ENCODE measurements at places on chromosomes 2 and 18.

- no peak for DNase-seq
Measured at GRCh38 chr2:85088921-85089320, 44.3 kb upstream of the TCF7L1 start.

- DNase-seq, result no peak
Measured at GRCh38 chr2:226118471-226119429, 680.9 kb downstream of the IRS1 start.

DNA sequence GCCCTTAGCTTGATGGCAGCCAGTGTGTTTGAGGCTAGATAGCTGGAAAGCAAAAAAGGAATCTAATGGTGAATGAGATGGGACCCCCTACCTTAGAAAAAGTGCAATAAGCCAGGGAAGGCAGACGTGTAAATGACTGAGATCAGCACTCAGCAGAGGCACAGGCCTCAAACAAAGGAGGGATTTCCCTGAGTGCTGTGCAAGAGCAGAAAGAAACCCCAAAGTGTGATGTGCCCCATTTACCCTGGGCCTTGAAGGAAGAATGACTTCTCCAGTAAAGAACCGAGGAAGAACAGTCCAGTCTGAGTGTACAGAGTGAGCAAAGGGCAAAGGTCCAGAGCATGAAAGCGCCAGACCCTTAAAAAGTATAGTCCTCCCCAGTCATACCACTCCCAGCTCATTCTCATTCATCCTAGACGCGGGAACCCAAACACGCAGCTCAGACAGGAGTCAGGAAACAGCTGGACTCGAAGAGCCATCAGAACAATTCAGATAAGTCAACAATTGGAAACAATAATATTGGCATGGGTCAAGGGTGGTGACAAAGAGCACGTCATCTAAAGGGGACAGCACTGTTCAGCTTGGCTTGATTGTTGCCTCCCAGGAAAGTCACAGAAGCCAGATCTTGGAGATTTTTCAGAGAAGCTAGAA lies 121.7 kb downstream of the INO80D start:
- DNase-seq, result peak; percentile 57

DNA sequence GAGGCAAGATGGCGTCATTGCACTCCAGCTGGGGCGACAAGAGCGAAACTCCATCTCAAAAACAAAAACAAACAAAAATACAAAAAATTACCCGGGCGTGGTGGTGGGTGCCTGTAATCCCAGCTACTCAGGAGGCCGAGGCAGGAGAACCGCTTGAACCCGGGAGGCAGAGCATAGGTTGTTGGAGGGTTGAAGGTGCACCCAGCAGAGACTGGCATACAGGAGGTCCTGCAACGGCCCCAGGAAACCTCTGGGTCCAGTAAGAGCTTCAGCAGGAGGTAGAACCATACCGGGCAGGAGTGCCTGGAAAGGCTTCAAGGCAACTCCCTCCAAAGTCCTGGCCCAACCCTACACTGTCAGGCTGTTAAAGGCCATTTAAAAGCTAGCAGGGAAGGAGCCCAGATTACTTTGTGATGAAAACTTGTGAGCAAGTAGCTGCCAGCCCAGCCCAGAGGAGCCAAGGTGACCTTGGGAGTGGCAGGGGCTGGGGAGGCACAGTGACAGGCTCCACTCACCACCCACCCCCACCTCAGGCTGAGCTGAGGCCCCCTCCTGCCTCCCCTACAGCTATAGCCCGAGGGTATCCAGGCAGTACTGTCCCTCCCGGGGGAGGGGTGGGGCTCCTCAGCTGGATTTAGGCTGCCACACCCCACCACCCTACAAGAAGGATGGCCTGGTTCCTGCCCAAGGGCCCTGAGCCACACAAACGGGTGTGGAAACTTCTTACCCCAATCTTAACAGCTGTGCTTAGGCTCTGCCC lies 28.1 kb downstream of the TFCP2L1 start:
- no peak for DNase-seq

- DNase-seq, result no peak
Measured at GRCh38 chr2:10286216-10287037, 16.3 kb upstream of the HPCAL1 start.

DNA sequence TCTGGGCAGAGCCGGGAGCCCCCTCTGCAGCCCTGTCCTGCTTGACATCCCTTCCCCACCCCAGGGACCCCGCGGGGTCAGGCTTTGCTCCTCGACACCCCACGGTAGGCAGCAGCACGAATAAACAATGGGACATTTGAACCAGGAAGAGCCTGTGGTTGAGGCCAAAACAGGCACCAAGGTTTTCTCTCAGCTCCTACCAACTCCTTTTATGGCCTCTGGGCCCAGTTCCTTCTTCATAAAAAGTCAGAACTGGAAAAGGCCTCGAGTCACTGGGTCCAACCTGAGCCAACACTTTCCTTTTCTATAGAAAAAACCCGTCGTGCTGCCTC lies 20.6 kb downstream of the TEX44 start:
- no peak for DNase-seq

DNA sequence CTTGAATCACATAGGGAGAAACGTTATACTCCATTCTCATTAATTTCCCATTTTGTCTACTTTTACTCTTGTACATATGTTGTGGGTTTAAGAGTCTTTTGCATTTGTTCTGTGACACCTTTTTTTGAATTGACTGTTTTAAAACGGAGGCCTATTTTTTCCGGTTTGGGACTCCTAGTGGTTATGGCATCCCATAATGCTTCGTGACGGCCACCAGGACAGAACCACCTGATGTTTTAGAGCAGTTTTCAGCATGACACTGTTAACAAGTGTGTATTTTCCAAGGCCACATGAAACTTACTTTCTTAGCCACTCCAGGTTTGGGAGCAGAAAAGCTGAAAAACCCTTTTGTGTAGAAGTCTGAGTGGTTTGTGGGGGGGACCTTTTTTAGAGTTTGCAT lies 8.4 kb downstream of the SOX11 start:
- no peak for DNase-seq

GRCh38 chr2:106537047-106537446 lies 49.9 kb downstream of the CD8B2 start:
- no peak for DNase-seq

- no peak for DNase-seq
Measured at GRCh38 chr2:147375073-147375472, 469.8 kb upstream of the ACVR2A start.

GRCh38 chr2:71906357-71906973 lies 241.2 kb downstream of the CYP26B1 start:
- no peak for DNase-seq

DNA sequence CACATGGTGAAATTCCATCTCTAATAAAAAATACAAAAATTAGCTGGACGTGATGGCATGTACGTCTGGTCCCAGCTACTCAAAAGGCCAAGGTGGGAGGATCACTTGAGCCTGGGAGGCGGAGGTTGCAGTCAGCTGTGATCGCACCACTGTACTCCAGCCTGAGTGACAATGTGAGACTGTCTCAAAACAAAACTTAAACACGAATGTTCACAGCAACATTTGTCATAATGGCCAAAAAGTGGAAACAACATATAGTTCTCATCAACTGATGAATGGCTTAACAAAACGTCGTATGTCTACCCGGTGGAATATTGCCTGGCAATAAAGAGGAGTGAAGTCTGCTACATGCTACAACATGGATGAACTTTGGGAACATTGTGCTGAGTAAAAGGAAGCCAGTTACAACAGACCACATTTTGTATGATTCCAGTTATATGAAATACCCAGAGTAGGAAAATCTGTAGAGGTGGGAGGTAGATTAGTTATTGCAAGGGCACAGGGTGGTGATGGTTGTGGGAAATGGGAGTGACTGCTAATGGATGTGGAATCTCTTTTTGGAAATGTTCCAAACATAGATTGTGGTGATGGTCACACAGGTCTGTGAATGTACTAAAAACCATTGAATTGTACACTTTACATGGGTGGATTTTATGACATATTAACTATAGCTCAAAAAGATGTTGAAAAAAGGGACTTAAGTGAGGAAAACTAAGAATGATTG lies 478.2 kb downstream of the PTPRM start:
- DNase-seq, result no peak

GRCh38 chr18:59733421-59733820 lies 36.2 kb upstream of the CCBE1 start:
- DNase-seq, result no peak

- DNase-seq, result no peak
Measured at GRCh38 chr18:77127769-77128671, 4.6 kb downstream of the MBP start.

- DNase-seq, result no peak
Measured at GRCh38 chr2:188477564-188478103, 186.0 kb downstream of the GULP1 start.

- DNase-seq, result no peak
Measured at GRCh38 chr2:67993329-67993728, 69.5 kb downstream of the C1D start.

DNA sequence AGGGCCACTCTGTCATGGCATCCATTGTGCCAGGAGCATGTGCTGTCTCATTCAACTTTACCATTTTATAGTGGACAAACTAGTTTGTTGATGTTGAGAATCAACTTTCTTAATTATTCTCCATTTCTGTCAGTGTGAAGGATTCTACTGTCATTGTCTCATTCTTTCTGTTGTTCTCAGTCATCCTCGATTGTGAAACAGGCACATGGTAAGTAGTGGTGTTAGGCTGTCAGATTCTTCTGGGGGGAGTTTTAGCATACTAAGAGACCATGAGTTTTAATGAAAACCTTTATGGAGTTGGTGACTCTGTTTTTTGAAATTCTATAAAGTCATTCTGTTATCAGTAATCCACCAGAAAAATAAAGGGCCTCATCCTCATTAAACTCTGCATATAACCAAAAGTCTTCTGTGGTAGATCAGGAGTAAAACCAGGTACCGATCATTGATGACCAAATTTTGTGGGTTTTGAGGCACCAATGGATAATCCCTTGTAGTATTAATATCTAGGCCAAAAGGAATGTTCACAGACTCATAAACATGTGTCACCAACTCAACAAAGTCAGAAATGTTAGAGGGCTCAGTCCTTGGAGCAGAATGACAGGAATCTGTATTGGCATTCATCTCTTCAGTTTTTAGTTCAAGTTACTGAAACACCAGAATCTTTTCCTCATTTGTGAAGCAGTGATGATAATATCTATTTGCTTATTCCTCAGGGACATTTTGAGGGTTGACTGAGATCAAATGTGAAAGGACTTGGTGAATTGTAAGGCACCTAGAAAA lies 73.2 kb downstream of the CERS6 start:
- DNase-seq, result no peak

GRCh38 chr2:148063633-148064032 lies 42.7 kb downstream of the MBD5 start:
- DNase-seq, result no peak

GRCh38 chr2:178761759-178762371 lies 45.4 kb downstream of the TTN start:
- DNase-seq, result peak; percentile 18

DNA sequence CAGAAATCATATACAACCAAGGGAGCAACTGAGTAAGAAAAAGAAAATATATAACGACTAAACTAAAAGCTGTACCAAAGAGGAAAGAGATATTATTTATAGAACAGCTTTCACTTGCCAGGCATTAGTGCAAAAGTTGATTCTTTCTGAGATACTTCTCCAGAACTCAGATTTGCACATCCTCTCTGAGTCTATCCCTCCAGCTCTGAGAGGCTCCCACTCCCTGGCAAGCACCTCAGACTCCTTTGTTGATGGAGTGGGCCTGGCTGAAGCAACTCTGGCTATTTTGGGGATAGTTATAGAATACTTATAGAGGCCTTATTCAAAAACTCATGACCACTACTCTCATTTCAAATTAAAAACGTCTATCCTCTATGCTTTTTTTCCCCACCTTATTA lies 501.6 kb upstream of the TNP1 start:
- DNase-seq, result no peak

DNA sequence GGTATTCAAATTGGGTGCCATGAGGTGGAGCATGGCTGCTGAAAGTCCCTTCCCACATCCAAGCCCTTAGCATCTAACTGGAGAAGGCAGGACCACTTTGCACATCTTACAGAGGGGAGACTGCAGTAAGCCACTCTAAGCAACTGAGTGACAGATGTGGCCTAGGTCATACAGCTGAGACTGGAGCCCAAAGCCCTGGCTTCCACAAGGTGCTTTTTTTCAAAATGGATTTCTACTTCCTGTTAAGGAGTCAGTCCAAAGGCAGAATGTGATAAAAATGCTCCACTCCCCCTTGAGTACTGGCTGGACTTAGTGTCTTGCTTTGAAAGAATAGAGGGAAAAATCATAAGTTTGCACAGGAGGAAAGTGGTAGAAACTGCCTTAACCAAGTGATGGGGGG lies 424.0 kb upstream of the SPRED2 start:
- no peak for DNase-seq

DNA sequence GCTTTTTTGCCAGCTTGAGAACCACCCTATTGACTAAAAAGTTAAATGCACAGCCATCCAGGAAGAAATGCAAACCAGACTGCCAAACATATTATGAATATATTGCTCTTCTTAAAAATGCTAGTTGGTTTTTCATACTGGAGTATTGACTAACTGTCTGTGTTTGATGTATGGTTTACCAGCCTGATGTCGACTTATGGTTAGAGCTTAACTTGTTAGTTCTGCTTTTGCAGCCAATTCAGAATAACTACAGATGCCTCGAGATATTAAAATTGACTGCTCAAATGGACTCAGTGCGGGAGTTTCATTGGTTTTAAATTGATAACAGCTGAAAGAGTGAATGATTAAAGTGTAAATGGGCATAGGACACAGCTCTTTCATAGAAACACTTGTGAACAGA lies 369.8 kb downstream of the ARHGAP15 start:
- no peak for DNase-seq

- DNase-seq, result no peak
Measured at GRCh38 chr2:210458395-210458794, 18.2 kb downstream of the LANCL1 start.

DNA sequence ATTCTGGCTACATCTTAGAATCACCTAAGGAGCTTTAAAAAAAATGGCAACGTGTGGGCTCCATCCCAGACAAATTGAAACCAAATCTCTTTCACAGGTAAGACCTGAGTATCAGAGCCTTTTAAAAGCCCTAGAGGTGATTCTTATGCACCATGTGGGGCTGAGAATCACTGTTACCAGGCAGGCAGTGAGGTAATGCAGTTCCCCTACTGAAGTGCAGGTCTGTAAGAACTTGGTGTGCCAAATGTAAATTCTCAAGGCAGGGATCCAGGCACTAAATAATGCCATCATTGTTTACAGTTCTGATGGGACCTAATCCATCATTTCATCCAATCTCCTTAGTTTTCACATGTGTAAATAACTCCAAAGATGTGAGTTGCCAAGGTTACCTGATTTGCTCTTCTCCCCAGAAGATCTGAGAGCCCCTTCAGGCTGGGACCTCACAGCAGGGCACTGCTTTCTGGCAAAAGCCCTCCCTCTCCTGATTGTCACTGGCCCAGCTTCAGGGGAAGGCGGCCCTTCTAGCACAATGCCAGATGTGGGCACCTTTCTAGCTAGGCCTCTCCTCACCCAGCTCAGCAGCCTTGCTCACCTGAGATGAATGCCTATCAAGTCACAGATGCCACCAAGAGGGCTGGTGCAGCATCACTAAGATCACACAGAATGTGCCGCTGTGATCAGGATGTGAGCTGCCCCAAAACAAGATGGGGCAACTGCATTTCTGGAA lies 73.6 kb upstream of the RGPD5 start:
- DNase-seq, result no peak

DNA sequence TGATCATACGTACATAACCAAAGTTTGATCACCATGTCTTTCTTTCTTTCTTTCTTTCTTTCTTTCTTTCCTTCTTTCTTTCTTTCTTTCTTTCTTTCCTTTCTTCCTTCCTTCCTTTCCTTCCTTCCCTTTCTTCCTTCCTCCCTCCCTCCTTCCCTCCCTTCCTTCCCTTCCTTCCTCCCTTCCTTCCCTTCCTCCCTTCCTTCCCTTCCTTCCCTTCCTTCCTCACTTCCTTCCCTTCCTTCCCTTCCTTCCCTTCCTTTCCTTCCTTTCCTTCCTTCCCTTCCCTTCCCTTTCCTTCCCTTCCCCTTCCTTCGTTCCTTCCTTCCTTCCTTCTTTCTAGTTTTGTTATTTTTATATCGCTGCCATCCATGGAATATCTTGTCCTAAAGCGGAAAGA lies 406.7 kb upstream of the DDX18 start:
- no peak for DNase-seq
